ENCODE measurements at places on chromosomes 4 and X.

- no peak for DNase-seq
Measured at GRCh38 chr4:656436-657337, 17.4 kb downstream of the ATP5ME start.

- DNase-seq: no peak
Measured at GRCh38 chrX:108209006-108209554, 117.5 kb downstream of the ATG4A start.

GRCh38 chr4:34935739-34936138 is 1308.6 kb downstream of the ARAP2 start:
- no peak for DNase-seq

DNA sequence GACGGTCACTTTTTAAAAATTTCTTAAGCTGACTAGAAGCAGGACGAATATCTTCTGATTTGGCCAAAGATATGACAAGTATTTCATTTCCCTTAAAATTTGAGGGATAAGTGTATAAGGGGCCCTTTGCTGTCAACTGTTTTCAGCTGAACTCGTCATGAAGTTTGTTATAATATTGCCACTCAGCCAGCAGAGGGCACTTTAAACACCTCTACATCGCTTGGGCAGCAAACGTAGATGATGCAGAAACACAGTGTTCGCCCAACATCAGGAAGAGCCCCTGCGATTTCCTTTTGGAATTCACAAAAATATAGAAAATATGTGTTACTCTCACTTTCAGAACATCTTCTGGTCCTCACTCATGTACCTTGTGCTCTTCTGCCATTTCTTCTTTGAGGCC is 435.7 kb upstream of the FMR1 start:
- no peak for DNase-seq

- no peak for DNase-seq
Measured at GRCh38 chrX:52870046-52870445, 2.2 kb upstream of the XAGE3 start.

GRCh38 chrX:30589146-30589888 is 11.8 kb upstream of the TASL start:
- no peak for DNase-seq

GRCh38 chr4:48243887-48244286 is 25.8 kb downstream of the TEC start:
- no peak for DNase-seq

DNA sequence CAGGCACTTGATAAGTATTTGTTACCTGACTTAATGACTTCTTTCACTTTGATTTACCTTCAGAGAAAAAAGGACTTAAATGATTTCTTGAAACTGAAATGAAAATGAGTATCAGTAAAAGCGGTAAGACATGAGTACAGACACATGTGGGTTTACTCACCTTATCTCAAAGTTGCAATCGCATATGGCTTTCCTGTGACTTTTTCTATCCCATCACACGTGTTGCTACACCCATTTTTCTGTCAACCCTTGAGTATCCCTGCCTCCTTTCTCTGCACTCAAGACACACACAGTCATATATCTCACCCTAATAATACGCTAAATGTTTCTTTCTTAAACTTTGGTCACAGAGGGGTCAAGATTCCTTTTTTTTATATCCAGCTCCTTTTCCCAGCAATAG is 11.0 kb upstream of the ARHGEF38 start:
- DNase-seq: no peak

GRCh38 chrX:50814701-50815100 is 707 bp upstream of the SHROOM4 start:
- DNase-seq: no peak

- DNase-seq: no peak
Measured at GRCh38 chr4:40375095-40375494, 40.0 kb downstream of the CHRNA9 start.

- DNase-seq: no peak
Measured at GRCh38 chrX:129472116-129472515, 51.2 kb downstream of the SMARCA1 start.

- no peak for DNase-seq
Measured at GRCh38 chr4:74284053-74284452, 24.2 kb upstream of the EPGN start.

- no peak for DNase-seq
Measured at GRCh38 chr4:173934933-173935620, 348.4 kb downstream of the FBXO8 start.

DNA sequence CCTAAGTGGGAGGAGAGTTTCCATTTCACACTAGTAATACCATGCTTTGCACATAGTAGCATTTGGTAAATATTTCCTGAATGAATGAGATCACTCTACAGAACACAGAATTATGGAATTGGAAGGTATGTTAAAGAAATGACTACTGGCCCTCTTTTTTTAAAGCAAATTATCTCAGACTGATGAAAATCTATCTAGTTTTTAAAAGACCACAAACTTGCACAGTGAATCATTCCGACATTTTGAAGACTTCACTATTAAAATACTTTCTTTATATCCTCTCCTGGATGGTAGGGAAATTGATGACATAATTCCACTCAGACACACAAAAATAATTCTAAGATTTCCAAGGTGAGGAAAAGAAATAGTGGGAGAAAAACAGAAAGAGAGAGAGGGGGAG is 68.4 kb upstream of the ETNPPL start:
- no peak for DNase-seq

DNA sequence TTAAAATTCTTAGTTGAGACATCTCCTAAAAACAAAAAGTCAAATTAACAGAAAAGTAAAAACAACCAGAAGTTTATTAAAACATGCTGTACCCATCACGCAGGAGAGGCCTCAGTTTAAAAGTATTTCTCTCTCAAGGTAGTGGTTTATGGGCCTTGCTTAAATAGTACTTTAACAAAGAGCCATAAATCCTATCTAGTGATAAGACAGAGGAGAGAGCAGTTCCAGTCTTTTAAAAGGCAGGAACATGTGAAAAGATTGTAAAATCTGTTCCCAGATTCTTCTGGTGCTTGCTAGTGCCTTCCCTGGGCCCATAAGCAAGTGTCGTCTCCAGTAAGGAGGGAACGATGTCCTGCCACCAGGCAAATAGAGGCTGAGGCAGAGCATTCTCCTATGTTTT is 476.3 kb upstream of the ADGRL3 start:
- DNase-seq: no peak

DNA sequence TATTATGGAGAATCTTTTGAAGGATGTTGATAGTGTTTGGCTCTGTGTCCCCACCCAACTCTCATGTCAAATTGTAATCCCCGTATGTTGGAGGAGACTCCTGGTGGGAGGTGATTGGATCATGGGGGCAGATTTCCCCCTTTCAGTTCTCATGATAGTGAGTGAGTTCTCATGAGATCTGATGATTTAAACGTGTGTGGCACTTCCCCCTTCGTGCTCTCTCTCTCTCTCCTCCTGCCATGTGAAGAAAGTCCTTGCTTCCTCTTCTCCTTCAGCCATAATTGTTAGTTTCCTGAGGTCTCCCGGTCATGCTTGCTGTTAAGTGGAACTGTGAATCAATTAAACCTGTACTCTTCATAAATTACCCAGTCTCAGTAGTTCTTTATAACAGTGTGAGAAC is 166.1 kb upstream of the NUDT6 start:
- no peak for DNase-seq

- DNase-seq: no peak
Measured at GRCh38 chr4:78784236-78784865, 8.2 kb downstream of the BMP2K start.

DNA sequence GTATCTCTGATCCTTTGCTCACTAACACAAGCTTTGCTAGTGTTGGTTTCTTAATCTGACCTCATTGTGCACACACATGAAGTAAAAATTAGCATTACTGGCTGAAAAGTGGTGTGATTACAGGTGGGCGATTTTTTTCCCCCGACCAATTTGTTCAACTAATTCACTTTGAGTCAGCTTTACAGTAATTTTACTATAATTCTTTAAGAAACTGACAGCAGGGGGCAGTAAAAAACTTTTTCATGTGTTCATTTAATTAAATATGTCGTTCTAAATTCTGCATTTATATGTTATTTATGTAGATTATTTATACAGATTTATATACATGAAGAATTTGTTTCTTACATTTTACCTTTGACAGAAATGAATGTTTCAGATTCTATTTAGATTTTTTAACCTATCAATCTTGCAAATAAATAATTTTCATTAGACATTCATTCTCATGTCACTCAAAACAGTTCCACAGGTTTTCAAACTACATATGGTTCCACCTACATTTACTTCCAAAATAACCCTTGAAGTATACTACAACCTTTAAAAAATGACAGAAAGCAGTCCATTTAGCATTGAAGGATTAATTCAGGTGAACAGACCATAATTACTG is 17.5 kb downstream of the PALLD start:
- DNase-seq: no peak

DNA sequence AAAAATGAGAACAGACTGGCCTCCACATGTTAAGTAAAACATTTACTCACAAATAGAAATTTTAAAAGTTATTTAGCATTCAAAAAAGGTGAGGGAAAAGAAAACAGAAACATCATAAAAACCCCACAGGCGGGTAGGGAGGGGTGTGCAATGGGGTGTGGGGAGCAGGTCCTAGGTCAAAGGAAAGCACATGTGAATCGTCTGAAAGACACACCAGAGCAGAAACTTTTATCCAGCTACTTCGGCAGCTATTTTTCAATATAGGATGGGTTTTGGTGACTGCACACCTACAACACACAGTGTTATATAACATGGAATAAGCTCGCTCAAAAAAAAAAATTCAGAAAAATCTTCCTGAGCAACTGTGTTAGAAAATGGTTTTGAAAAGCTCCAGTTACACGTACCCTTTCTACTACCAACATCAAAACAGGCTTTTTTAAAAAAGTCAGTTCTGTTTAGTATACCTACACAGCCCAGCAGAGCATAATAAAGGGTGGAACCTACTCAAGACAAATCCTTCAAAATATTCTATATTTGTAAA is 1.6 kb downstream of the OTUD4 start:
- DNase-seq: no peak

- no peak for DNase-seq
Measured at GRCh38 chr4:41069838-41070237, 144.5 kb downstream of the APBB2 start.

DNA sequence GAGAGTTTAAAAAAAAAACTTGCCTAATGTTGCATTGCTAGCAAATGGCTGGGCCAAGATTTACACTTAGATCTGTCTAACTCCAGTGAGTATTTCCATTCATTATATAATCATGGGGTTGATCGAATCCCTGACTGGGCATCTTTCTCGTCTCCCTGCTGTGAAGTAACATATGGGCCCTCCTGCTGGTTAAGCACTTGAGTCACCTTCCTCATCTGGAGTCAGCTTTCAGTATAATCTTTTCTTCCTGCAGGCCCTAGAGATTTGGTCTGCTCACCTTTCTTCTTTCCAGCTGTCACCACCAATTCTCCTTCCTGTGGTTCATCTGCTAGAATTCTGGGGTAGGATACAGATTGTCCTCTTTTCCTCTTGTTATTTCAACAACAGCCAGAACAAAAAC is 41.6 kb downstream of the TIGD2 start:
- no peak for DNase-seq

DNA sequence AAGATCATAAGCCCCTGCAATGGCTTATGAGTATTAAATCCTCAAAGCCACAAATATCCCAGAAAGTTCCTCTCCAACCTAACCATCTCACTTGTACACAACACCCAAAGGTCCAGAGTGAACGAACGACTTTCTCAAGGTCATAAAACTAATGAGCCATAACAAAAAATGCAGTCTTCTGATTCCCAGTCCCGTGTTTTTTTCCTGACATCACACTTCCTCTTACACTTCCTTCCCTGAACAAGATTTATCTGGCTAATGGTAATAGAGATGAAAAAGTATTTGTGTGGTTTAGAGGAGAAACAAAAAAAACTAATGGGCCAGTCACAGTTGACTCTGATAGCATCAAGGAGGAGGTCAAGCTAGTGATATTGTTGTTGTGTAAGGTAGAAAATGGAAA is 99.5 kb upstream of the KLHL13 start:
- DNase-seq: no peak

DNA sequence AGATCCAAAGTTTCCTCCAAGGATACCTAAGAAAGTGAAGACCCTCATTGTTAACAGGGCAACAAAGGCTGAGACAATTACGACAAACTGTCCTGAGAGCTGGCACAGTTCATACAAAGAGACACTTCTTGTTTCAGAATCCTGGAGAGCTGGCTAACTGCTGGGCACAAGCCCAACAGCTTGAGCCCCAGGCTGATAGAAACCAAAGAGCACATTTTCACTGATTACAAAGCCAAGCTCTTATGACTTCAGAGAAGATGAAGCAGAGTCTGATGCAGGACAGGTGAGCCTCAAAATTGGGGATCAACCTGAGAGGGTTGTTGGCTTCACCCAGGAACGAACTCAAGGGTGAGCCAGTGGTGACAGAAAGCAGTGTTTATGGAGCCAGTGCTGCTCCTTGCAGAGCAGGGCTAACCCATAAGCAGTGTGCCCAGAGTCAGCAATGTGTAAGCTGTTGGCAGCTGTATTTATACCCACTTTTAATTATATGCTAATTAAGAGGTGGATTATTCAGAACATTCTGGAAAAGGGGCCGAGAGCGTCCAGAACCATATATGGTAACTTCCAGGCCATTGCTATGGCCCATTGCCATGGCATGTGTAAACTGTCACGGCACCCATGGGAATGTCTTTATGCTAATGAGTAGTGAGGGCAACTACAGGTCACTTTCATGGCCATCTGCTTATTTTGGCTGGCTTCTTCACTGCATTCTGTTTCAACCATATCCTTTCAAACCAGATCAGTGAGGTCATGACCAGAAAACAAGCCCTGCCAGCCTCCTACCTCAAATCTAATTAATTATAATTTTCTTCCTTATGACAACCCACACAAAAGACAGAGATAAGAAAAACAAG is 183.7 kb downstream of the EVC2 start:
- no peak for DNase-seq

- DNase-seq: no peak
Measured at GRCh38 chr4:184415071-184415470, 59.3 kb downstream of the IRF2 start.

DNA sequence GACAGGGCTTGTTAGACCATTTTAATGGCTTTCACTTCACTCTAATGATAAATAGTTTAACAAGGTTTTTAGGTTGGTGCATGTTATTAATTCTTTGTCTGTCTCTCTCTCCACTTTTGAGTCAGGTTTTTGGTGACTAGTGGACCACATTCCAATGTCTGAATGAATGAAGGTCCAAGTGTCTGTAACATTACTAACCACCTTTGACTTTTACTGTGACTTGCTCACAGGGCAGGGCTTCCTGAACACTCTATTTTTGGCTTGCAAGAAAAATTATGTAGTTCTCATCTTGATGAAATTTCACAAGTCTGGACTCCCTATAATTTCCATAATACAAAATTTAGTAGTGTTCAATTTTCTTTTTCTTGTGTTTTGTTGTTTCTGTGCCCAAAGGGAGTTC is 78.9 kb upstream of the BMPR1B start:
- no peak for DNase-seq

GRCh38 chr4:38242101-38242500 is 281.9 kb downstream of the PTTG2 start:
- no peak for DNase-seq
